Occipital lobe (tissue), 3 donors: ENCODE measurements at places on chromosomes 7 and 10.

- no peak for DNase-seq
These were observed 291.9 kb downstream of the SH2D4B start for GRCh38 chr10:80829562-80829961.

DNA sequence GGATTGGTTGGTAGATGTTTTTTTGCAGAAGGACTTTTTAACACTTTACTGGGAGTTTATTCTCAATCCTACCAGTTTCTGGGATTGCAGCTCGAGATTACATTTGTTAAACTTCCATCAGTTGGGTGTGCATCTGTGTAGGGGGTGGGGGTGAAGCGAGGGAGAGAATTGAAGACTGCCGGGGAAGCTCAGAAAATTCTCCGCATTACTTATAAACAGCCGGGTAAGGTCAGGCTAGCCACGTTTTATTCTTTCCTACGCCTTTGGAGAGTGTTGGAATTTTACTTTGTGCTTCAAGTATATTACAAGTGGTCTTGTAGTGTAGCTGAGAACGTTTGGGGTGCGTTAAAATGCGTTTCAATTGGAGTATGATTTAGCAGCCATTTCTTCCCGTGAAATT is 1.1 kb downstream of the PALS2 start:
- DNase-seq = peak; percentile 14

- DNase-seq = no peak
These were observed 21.2 kb downstream of the ZMIZ2 start for GRCh38 chr7:44769776-44770294.

- DNase-seq = no peak
These were observed 226.5 kb upstream of the STEAP1 start for GRCh38 chr7:89927762-89928161.

- DNase-seq = no peak
These were observed 123.5 kb upstream of the ADCY1 start for GRCh38 chr7:45450571-45451204.

DNA sequence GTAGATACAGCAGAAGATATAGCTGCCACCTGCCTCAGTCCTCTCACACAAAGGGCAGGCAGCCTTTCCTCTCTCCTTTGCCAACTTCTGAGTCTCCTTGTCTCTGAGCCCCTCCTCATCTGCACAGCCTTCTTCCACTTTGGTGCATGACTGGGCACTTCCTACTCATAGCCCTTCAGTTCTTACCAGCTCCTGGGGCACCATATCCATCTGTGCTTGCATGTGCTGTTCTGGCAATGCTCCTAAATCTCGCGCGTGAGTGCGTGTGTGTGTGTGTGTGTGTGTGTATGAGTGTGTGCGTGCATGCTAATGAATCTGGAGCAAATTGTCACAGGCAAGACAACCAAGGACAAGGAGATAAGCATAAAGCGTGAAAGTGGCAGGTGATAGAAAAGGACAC is 1271.6 kb upstream of the SORCS1 start:
- no peak for DNase-seq

GRCh38 chr10:43921881-43922280 is 273.2 kb upstream of the ZNF32 start:
- no peak for DNase-seq

GRCh38 chr7:80630608-80631405 is 7.6 kb upstream of the CD36 start:
- DNase-seq = no peak

- DNase-seq = no peak
These were observed 9.6 kb downstream of the ITGB1 start for GRCh38 chr10:32948451-32948850.

DNA sequence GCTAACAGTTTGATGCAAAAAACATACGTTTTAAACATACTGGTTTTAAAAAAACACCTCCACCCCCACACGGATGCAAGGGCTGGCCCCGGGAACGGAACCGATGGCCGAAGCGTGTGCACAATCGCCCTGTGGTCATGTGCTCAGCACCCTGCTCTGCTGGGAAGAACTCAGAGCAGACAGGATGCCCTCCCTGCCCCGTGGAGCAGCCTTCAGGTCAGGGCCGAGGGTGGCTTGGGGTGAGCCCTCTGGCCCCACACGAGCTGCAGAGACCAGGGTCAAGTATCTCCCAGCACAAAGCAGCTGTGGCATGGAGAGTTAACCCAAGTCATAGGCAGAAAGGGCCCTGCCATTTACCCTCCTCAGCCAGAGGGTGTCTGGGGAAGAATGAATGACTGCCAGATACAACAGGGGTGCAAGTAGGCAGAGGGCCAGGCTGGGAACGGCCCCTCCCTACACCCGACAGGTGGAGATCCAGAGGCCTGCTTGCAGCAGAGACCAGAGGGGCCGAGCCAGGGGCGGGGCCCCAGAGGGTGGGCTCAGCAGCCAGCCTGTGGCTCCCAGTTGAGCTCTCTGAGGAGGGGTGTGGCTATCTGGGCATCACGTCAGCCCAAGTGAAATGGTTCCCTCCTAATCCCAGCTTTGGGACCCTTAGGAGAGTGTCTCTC is 56.8 kb downstream of the ZRANB1 start:
- no peak for DNase-seq

DNA sequence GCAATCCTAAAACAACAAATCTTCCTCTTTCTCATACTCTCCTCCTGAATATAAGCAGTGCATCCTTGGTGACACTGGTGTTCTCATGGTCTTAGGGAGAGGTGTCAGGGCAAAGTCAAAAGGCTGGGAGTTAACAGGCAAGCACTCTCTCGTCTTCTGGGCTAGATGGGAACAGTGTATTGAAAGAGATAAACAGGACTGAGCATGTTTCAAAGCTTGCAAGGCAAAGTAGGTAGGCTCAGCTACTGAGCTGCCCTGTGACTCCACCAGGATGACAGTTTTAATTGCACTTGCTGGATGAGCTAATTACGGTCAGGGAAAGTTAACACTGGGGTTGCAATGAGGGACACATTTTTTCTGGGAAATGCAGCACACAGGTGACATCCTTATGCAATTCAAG is 554.9 kb upstream of the NRP1 start:
- no peak for DNase-seq

DNA sequence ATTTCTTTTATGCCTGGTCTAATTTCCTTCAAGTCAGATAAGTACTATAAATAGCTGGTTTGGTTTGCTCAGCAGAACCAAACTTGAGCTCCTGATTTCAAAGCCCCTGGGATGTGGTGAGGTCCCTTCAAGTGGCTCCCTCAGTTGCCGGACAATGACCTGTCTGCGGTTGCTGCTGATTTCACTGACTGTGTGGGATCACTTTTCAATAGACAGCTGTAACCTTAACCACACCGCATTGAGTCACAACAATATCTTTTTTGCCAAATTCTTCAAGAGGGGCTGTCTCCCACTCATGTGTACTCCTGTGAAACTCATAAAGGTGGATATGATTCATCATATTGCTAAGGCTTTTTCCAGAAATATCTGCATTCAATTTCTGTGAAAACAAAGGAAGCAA is 23.1 kb upstream of the ITGA8 start:
- DNase-seq = no peak

DNA sequence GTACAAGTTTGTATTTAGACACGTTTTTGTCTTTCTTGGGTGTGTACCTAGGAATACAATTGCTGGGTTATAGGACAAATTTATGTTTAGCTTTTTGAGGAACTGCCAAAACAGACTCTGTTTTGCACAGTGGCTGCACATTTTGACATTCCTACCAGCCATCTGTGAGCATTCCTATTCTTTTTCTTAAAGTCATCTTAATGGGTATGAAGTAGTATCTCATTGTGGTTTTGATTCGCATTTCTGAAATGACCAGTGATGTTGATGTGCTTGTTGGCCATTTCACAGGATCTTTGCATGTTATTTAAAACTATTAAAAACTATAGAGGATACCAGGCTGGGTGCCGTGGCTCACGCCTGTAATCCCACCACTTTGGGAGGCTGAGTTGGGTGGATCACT is 32.6 kb upstream of the IL15RA start:
- no peak for DNase-seq

GRCh38 chr10:97059006-97059871 is 126.5 kb downstream of the SLIT1 start:
- DNase-seq = peak; percentile 46

DNA sequence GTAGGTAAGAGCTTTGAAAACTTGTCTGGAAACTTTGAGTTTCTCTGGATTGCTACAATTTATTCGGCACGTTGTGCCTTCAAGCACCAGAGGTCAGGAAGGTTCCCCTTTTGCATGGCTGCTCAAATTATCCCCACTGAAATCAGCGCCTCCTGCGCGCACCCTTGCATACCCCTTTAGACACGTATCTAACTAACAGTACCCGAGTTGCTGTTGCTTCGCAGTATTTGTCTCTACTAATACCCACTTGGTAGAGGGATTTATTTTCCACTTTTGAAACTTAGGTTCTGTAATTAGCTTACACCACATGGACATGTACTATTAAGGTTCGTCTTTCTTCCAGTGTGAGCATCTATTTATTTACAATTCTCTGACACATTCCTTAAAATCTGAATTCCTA is 1.6 kb downstream of the MEOX2 start:
- no peak for DNase-seq

DNA sequence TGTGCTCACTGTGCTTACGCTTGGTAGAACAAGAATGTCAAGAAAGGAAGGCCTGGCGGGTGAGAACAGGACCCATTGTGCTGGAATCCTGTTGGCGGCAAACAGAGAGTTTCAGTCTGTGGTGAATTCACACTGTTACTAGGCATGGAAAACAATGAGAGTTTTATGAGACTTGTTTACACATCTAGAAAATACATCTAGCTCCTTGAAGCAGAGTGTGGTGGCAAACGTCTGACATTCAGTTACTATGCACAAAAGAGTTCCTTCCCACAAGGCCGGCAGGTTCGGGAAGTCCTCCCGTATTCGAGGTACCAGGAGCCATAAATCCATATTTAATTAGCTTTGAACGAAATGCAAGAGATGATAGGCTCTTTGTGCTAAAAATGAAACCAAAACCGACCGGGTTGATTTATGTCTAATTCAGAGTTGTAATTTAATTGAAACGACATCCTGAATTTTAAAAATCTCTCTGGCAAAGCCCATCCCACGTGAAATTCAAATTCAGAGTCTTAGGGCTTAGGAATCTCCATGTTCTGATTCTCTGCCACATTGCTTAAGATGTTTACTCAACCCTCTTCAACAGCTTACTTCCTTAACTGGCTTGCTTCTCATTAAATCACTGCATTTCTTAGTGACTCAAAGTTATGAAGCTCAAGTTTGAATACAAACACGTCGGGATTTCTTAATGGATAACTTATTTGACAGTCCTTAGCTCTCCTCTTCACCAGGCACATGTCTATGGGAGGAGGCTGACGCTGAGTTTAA is 299.9 kb upstream of the PITRM1 start:
- peak; percentile 60 for DNase-seq

- no peak for DNase-seq
These were observed 106.4 kb upstream of the TCF7L2 start for GRCh38 chr10:112843623-112844022.

GRCh38 chr7:15378494-15379145 is 183.2 kb downstream of the AGMO start:
- DNase-seq = no peak

DNA sequence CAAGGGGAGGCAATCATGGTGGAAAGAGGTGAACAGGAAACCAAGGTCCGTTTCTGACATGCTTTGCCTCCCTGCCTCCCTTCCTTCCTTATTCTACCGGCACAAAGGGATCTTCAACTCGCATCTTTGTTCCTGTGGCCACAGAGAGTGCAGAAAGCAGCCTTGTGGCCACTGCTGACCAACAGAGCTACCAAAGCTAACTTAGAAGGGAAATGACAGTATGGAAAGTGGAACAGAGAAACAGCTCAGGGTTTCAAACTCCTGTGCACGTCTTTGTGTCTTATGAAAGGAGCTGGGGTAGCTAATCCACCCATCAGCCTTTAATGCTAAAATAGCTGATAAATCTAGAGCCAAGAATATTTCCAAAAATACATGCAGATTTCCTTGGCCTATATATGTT is 588.0 kb downstream of the SORCS1 start:
- no peak for DNase-seq
